ENCODE measurements at places on chromosomes 3 and 15. TPM values are rescaled to one million over a fixed set of nuclear protein-coding genes. Genes with fewer than 3 reads are reported as not detected.

DNA sequence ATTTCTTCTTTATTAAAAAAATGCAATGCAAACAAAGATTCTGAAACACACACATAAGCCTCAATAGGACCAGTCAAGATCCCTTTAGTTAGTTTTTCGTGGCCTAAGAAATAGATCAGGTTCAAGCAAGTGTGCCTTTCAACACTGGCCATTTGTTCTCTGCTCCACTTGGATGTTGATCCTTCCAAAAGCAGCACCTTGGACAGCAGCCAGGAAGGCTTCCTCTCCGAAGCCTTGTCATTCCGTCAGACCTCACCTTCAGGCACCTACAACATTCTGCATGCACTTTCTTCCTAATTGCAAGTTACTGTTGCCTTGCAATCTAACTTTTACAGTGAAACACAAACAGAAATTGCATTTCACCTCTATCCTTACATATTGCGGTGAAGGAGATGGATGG is 155.9 kb upstream of the FEZF2 start:
- H3K4me1 ChIP-seq, result no peaks in the 10 kb centered on the region
- H3K27ac ChIP-seq, result no peak overlapping the region
- no peak overlapping the region for H3K4me3 ChIP-seq
- peak; percentile 52 for DNase-seq

DNA sequence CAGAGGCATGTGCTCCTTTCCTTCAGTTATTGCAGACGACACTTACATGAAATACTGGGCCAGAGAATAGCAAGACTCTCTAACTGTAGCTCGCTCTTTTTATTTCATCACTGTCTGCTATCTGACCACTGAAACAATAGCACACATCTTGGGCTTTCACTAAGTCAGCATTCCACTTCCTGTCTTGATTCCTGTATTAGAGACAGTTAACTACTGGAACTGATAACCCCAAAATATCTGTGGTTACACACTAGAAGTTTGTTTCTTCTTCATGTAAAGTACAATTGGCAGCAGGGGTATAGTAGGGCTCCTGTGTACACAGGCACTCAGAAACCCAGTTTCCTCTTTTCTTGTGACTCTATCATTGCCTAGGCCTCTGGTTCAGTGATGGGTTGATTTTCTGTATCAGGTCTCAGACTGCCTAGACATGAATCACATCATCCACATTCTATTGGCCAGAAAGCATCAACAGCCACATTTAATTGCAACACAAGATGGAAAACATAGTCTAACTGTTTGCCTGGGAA is 230.2 kb upstream of the CD96 start:
- no peak overlapping the region for H3K4me3 ChIP-seq
- H3K36me3 ChIP-seq, result no peaks in the 10 kb centered on the region
- H3K27me3 ChIP-seq, result no peaks in the 10 kb centered on the region

DNA sequence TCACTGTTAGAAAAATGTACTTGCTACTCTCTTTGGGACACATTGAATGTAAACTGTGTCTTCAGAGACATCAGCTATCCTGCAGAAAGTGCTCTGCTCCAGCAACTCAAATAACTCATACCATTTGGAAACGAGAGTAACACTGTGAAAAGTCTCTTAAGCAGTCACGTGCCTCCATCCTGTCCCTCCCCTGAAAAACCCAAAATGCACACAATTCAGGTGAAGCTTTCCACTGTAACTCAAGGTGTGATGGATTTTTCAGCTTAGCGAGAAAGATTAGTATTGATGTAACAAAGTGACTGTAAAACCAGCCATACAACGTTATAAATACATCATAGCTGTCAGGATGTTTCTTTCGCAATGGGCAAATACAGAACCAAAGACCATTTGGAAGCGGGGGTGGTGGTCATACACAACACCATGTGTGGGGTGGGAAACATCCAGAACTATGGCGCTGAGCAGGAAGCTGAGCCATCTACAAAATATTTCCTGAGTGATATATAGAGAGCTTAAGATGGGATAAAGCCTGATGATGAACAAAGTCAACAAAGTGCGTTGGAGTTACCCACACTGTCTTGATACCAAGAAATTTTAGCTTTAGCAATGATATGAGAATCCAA is 332.3 kb downstream of the FOXP1 start:
- DNase-seq, result no peak
- H3K27ac ChIP-seq, result no peak overlapping the region

DNA sequence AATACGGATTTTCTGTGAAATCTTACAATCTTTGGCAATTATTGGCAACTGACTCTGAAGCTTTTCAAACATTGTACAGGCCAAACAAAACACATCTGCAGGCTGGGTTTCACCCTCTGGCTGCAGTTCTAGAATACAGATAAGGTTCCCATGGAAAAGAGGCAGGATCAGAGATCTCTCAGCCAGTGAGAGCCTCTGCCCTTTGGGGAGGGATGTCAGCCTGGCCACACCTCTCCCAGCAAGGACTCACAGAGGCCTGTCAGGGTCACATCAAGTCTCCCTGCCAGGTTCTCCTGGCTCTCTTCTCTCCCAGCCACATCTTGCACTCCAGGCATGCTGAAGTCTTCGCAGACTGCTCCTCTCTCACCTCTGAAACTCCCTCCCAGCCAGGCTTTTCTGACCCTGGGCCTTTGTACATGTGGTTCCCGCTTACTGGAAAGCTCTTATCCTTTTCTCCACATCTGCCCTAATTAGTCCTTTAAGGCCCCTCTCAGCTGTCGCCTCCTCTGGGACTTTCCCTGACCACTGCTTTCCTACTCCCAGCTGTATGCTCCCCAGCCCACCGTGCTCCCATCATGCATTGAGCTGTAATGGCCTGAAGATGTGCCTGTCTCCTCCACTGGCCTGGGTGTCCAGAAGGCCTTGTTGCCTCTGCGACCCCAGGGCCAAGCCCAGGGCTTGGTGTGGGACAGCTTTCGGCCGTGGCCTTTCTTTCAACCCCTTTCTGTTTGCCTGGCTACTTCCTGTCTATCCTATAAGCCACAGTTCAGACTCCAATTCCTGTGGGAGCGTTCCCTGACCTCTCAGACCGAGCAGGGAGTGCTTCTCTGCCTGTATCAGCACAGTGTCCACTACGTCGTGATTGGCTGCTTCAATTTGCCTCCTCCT is 4.3 kb downstream of the RBP1 start:
- H3K27ac ChIP-seq, result peak overlapping the region; percentile 89
- H3K4me1 ChIP-seq, result peaks cover 32% of the 10 kb centered on the region
- H3K4me3 ChIP-seq, result no peak overlapping the region
- H3K27me3 ChIP-seq, result no peaks in the 10 kb centered on the region
- DNase-seq, result peak; percentile 19

- DNase-seq, result no peak
- H3K27me3 ChIP-seq, result no peaks in the 10 kb centered on the region
- H3K4me1 ChIP-seq, result no peaks in the 10 kb centered on the region
- no peak overlapping the region for H3K4me3 ChIP-seq
- no peaks in the 10 kb centered on the region for H3K36me3 ChIP-seq
- H3K27ac ChIP-seq, result no peak overlapping the region
These were observed 619.9 kb upstream of the SUCLG2 start for GRCh38 chr3:68274286-68274685.

- no peaks in the 10 kb centered on the region for H3K27me3 ChIP-seq
- DNase-seq, result no peak
- H3K36me3 ChIP-seq, result no peaks in the 10 kb centered on the region
- peak within 1 kb of the TSS; percentile 51 for H3K4me3 ChIP-seq
- no peaks in the 10 kb centered on the region for H3K4me1 ChIP-seq
These were observed at the start of gene WNT5A for GRCh38 chr3:55486857-55487380. Gene WNT5A (minus strand): TSS chr3:55487306. CDS start chr3:55486985, 321 bp downstream.

DNA sequence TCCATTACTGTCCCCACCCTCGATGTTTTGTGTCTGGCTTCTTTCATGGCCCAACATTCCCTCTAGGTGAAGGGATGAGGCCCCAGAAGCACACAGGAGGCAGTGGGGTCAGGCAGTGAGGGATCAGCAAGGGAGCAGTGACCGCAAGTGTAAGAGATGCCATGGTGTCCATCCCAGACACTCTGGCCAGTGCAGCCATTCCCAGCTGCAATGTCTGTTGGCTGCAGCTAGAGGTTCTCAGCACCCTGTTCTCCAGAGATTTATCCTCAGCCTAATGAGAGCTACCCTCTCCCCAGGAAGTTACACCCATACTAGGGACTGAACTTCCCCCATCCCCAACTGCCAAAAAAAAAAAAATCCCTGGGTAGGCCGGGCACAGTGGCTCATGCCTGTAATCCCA is 40.2 kb downstream of the TRANK1 start:
- no peak for DNase-seq
- H3K4me1 ChIP-seq, result no peaks in the 10 kb centered on the region
- H3K36me3 ChIP-seq, result no peaks in the 10 kb centered on the region
- no peaks in the 10 kb centered on the region for H3K27me3 ChIP-seq

- H3K36me3 ChIP-seq, result no peaks in the 10 kb centered on the region
- no peaks in the 10 kb centered on the region for H3K4me1 ChIP-seq
- no peaks in the 10 kb centered on the region for H3K27me3 ChIP-seq
- no peak overlapping the region for H3K27ac ChIP-seq
These were observed 6.2 kb downstream of the HDC start for GRCh38 chr15:50259276-50259675.

DNA sequence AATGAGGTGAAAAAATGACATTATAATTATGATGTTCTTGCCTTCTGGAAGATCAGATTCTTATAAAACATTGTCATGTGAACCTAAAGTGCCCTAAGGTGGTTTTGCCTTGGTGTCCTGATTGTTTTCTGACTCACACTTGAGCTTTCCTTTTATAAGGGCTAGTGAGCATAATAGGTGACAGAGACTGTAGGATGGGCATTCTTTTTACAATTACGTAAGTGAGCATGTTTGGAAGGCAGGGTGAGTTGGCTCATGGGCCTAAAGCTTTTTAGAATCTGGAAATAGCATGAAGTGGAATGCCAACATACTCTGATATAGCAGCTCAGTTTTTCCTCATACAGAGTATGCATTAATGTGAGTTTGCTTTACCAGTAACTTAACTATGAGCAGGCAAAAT is 41.2 kb downstream of the CRYBG3 start:
- H3K4me1 ChIP-seq, result no peaks in the 10 kb centered on the region
- DNase-seq, result no peak
- H3K27ac ChIP-seq, result no peak overlapping the region
- H3K27me3 ChIP-seq, result no peaks in the 10 kb centered on the region

DNA sequence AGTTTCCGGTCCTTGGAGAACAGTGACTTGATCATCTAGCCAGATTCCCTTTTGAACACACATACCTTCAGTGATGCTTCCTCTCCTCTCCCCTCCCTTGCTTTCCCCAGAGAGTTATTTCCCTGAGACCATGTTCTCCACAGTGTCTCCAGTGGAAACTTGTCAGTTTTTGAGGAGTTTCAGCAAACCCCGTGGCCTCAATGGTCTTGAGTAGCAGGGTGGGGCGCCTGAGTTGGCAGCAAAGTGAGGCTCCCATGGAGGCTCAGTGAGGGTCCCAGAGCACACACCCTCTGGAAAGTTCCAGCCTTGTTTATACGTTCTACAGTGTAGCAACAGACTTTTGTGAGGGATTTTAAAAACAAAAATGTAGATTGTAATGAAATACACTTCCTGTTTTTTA is 135.1 kb downstream of the LRRC28 start:
- H3K27ac ChIP-seq, result no peak overlapping the region
- no peaks in the 10 kb centered on the region for H3K36me3 ChIP-seq
- no peaks in the 10 kb centered on the region for H3K27me3 ChIP-seq
- no peaks in the 10 kb centered on the region for H3K4me1 ChIP-seq
- DNase-seq, result no peak
- H3K4me3 ChIP-seq, result no peak overlapping the region

DNA sequence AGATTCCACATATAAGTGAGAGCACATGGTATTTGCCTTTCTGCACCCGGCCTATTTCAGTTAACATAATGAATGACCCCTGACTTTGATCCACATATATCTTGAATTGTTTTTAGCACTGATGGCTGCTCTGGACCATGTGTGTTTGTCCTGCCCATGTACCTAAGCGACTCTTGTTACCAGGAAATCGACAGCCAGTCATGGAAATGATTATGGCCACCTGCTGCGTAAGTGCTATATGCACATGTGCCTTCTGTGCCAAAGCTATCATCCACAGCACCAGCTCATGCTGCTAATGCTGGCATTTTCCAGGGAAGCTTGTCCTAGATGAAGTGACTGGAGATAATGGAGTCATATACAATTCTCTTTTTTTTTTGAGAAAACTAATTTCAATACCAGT is 103.7 kb downstream of the PEX5L start:
- no peaks in the 10 kb centered on the region for H3K4me1 ChIP-seq
- H3K27me3 ChIP-seq, result no peaks in the 10 kb centered on the region
- H3K36me3 ChIP-seq, result no peaks in the 10 kb centered on the region
- H3K4me3 ChIP-seq, result no peak overlapping the region
- no peak overlapping the region for H3K27ac ChIP-seq

Gene GOLGA6L4
- total RNA-seq, result 5.3 TPM

Gene SENP7
- total RNA-seq, result 26.6 TPM

Gene ARHGEF26
- total RNA-seq, result 20.2 TPM

Gene CEP19
- total RNA-seq, result 2.1 TPM

Gene OCA2
- 0.80 TPM for total RNA-seq

Gene SCG5
- 5.0 TPM for total RNA-seq

Gene MBNL1
- 353 TPM for total RNA-seq

Gene ISLR2
- total RNA-seq, result 0.88 TPM
